IPS DF 6.9 (cell line): ENCODE measurements at places on chromosomes 1 and 21.

- H3K27me3 ChIP-seq, result no peaks in the 10 kb centered on the region
- no peak for DNase-seq
- H3K4me3 ChIP-seq, result no peak overlapping the region; the same call in 1 of the 2 replicates
- H3K36me3 ChIP-seq, result no peaks in the 10 kb centered on the region
- no peak overlapping the region for H3K27ac ChIP-seq
Measured at GRCh38 chr1:5551274-5551975, 440.8 kb downstream of the NPHP4 start.

GRCh38 chr1:167105271-167106118 lies 11.6 kb downstream of the STYXL2 start:
- no peaks in the 10 kb centered on the region for H3K36me3 ChIP-seq
- H3K27me3 ChIP-seq, result no peaks in the 10 kb centered on the region
- no peak for DNase-seq
- no peak overlapping the region for H3K27ac ChIP-seq

- H3K27me3 ChIP-seq, result no peaks in the 10 kb centered on the region
- peaks cover 2% of the 10 kb centered on the region for H3K4me1 ChIP-seq
- no peak overlapping the region for H3K27ac ChIP-seq
- no peak overlapping the region for H3K4me3 ChIP-seq
Measured at GRCh38 chr1:9816199-9816598, 7.6 kb downstream of the CLSTN1 start.

DNA sequence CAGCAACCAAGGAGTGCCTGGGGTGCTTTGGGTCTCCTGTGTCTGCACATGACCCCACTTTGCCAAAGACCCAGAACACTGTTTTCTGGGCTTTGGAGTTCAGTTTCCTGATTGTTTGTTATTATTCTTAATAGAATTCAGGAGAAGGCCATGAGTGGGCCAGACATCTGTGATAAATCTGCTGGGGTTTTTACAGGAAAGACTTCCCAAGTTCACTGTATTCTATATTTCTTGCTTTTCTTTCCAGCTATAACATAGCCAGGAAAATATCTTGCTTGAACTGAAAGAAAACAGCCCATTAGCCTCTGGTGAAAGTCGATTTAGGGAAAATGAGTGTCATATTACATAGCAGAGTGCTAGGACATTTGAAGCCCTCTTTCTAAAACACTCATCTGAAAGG lies 345.1 kb upstream of the USP24 start:
- no peak overlapping the region for H3K4me3 ChIP-seq
- no peak for DNase-seq
- no peaks in the 10 kb centered on the region for H3K27me3 ChIP-seq

- no peak overlapping the region for H3K27ac ChIP-seq
- H3K36me3 ChIP-seq, result no peaks in the 10 kb centered on the region
- no peak overlapping the region for H3K4me3 ChIP-seq
- no peak for DNase-seq
- no peaks in the 10 kb centered on the region for H3K27me3 ChIP-seq
- no peaks in the 10 kb centered on the region for H3K4me1 ChIP-seq
Measured at GRCh38 chr1:72241397-72241796, 40.9 kb downstream of the NEGR1 start.

- no peaks in the 10 kb centered on the region for H3K4me1 ChIP-seq
- DNase-seq, result no peak
- no peak overlapping the region for H3K27ac ChIP-seq
- peaks cover 2% of the 10 kb centered on the region; the same call in 1 of the 2 replicates for H3K36me3 ChIP-seq
- H3K4me3 ChIP-seq, result no peak overlapping the region
Measured at GRCh38 chr1:100879422-100879821, 15.2 kb downstream of the EXTL2 start.

- H3K4me1 ChIP-seq, result 0 out of 2 replicates have a peak, but pooled peaks cover 1% of the 10 kb centered on the region
- H3K27me3 ChIP-seq, result no peaks in the 10 kb centered on the region
- DNase-seq, result no peak
- H3K4me3 ChIP-seq, result no peak overlapping the region
- H3K36me3 ChIP-seq, result no peaks in the 10 kb centered on the region
Measured at GRCh38 chr21:26077521-26077920, 93.0 kb downstream of the APP start.

DNA sequence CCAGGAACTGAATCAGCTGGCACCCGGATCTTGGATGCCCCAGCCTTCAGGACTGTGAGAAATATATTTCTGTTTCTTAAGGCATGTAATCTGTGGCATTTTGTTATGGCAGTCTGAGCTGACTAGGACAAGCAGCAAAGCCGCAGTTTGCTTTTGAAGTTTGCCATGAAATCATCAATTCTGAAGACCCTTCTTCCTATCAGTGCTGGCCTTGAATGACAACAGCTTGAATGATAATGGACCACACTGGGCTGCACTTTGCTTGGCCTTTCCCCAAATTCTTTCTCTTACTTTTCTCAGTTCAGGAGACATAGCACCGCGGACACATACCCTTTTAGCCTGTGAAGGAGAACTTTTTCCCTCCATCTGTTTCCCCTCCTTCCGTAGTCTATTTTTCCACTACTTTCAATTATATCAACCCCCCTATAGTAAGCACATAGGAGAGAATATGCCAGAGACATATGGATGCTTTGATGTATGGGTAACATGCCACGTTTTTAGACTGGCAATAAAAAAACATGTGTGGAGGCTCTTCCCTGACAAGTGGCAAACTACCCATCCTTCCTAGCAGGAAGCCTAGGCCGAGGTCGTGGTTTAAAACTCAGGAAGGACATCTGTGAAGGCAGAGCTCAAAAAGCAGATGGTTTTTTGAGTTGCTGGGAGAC lies 42.9 kb downstream of the HLX start:
- peaks cover 2% of the 10 kb centered on the region; the same call in 1 of the 2 replicates for H3K4me1 ChIP-seq
- H3K4me3 ChIP-seq, result no peak overlapping the region
- H3K27ac ChIP-seq, result no peak overlapping the region
- no peaks in the 10 kb centered on the region for H3K36me3 ChIP-seq

DNA sequence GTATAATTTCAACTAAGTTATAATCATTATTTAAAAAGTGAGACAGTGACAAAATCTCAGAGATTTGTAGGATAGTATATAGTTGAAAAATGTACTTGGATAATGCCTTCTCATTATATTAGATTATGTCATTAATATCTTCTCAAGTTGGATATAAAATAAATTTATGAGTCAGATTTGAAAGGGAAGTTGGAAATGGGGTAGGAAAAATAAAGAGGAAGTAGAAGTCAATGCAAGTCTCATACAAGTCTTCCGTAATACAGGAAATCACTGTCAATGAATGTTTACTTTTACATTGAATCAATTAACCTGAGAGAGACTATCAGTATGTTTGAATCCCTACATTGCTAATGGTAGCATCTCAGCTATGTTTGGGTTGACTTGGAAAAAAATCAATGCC lies 16.2 kb upstream of the RNPC3 start:
- no peak overlapping the region for H3K4me3 ChIP-seq
- H3K36me3 ChIP-seq, result no peaks in the 10 kb centered on the region
- no peaks in the 10 kb centered on the region for H3K4me1 ChIP-seq
- no peaks in the 10 kb centered on the region for H3K27me3 ChIP-seq

- H3K4me1 ChIP-seq, result no peaks in the 10 kb centered on the region
- H3K27me3 ChIP-seq, result no peaks in the 10 kb centered on the region
- no peak for DNase-seq
- no peak overlapping the region for H3K4me3 ChIP-seq
- no peaks in the 10 kb centered on the region for H3K36me3 ChIP-seq
Measured at GRCh38 chr21:37783016-37783415, 133.2 kb downstream of the KCNJ6 start.

GRCh38 chr1:216766633-216767327 lies 43.6 kb upstream of the ESRRG start:
- no peak overlapping the region for H3K4me3 ChIP-seq
- no peak overlapping the region for H3K27ac ChIP-seq
- no peaks in the 10 kb centered on the region for H3K27me3 ChIP-seq
- H3K4me1 ChIP-seq, result no peaks in the 10 kb centered on the region
- no peaks in the 10 kb centered on the region for H3K36me3 ChIP-seq
- DNase-seq, result no peak

DNA sequence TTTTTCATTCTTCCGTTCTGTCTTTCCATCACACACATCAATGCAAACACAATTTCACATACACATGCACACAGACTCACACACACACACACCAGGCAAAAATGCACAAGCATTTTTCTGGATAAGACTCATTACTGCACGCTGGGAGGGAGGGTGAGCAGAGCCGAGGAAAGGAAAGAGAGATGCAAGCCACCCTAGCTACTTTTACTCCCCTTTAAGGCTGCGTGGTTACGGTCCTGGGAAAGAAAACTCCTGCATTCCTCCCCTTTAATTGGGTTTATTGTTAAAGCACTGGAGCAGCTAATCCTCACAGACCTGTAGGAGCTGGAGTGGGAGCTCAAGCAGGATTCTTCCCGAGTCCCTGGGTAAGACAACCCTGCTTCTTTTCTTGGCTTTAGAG lies at the start of gene CAMK1G:
TSS of gene CAMK1G (plus strand) at position 307 of the 400 bp plus-strand sequence. CDS start 11,270 bp downstream, outside the sequence.
- H3K4me1 ChIP-seq, result peaks cover 2% of the 10 kb centered on the region; the same call in 1 of the 2 replicates
- H3K27ac ChIP-seq, result no peak within 1 kb of the TSS
- H3K27me3 ChIP-seq, result peaks cover 5% of the 10 kb centered on the region; the same call in 1 of the 2 replicates
- H3K4me3 ChIP-seq, result no peak within 1 kb of the TSS
- no peak for DNase-seq

- no peak for DNase-seq
- H3K4me3 ChIP-seq, result no peak overlapping the region
- H3K27me3 ChIP-seq, result no peaks in the 10 kb centered on the region
- H3K27ac ChIP-seq, result no peak overlapping the region
- H3K36me3 ChIP-seq, result no peaks in the 10 kb centered on the region
Measured at GRCh38 chr1:223233410-223234169, 90.5 kb upstream of the TLR5 start.

GRCh38 chr21:32367158-32367557 lies 25.7 kb downstream of the URB1 start:
- H3K27ac ChIP-seq, result no peak overlapping the region
- H3K27me3 ChIP-seq, result no peaks in the 10 kb centered on the region
- peaks cover 35% of the 10 kb centered on the region; the same call in 1 of the 2 replicates for H3K36me3 ChIP-seq
- no peak for DNase-seq
- no peaks in the 10 kb centered on the region for H3K4me1 ChIP-seq

- H3K4me3 ChIP-seq, result no peak overlapping the region
- DNase-seq, result no peak
- no peaks in the 10 kb centered on the region for H3K36me3 ChIP-seq
- no peak overlapping the region for H3K27ac ChIP-seq
- H3K27me3 ChIP-seq, result no peaks in the 10 kb centered on the region
Measured at GRCh38 chr1:52907068-52907811, 14.3 kb downstream of the ECHDC2 start.

- no peak overlapping the region for H3K27ac ChIP-seq
- no peak overlapping the region for H3K4me3 ChIP-seq
- peaks cover 16% of the 10 kb centered on the region; the same call in 1 of the 2 replicates for H3K36me3 ChIP-seq
Measured at GRCh38 chr1:8009043-8010002, 16.8 kb downstream of the ERRFI1 start.

- H3K27ac ChIP-seq, result no peak overlapping the region
- no peak for DNase-seq
- H3K27me3 ChIP-seq, result no peaks in the 10 kb centered on the region
- H3K4me1 ChIP-seq, result no peaks in the 10 kb centered on the region
- no peaks in the 10 kb centered on the region for H3K36me3 ChIP-seq
Measured at GRCh38 chr1:55364216-55364615, 149.1 kb upstream of the USP24 start.

DNA sequence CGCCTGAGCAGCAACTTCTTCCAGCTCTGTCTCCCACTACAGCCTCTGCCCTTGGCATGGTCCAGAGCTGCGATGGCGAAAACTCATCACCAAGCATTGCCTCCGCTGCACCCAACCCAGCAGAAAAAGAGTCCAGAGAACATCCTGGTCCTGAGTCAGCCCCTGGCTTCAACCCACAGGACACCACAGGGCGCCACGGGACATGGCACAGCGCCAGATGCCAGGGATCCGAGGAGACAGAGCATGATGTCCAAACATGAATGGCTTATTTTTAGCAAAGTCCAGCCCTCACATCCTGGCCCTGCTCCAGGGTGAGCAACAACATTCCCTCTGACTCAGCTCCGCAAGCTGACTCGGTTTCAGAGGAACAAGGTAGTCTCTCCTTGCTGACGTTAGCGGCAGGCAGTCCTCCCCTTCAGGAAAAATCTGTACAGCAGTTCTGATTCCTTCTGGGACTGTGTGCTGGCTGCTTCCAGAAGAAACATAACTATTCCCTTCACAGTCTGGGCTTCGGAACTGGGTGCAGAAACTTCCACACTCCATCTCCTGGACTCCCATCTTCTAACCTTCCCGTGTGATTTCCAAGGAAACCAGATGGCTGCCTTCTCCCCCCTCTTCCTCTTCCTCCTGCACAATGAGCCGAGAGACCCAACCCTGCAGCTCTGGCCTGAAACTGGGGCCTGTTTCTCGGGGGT lies 131.3 kb downstream of the TOMM20 start:
- no peaks in the 10 kb centered on the region for H3K27me3 ChIP-seq
- no peaks in the 10 kb centered on the region for H3K4me1 ChIP-seq
- H3K4me3 ChIP-seq, result no peak overlapping the region
- H3K27ac ChIP-seq, result no peak overlapping the region
- DNase-seq, result no peak

DNA sequence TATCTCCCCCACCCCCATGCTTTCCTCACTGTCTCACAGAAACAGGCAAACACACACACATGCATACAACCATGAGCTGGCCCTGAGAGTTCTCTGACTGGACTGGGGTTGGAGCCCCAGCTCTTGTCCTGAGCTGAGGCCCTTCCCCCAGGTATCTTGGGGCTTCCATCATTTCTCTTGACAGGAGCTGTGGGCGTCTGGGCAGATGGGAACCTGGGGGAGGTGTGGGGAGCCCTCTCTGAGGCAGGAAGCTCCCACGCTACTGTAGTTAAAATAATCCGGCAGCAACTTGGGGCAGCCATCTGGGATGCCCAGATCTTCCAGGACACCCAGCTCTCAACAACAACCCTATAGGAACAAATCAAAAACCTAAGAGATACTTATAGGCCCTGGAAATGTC lies 2.7 kb upstream of the KIF21B start:
- H3K27ac ChIP-seq, result no peak overlapping the region
- H3K4me1 ChIP-seq, result peaks cover 15% of the 10 kb centered on the region

DNA sequence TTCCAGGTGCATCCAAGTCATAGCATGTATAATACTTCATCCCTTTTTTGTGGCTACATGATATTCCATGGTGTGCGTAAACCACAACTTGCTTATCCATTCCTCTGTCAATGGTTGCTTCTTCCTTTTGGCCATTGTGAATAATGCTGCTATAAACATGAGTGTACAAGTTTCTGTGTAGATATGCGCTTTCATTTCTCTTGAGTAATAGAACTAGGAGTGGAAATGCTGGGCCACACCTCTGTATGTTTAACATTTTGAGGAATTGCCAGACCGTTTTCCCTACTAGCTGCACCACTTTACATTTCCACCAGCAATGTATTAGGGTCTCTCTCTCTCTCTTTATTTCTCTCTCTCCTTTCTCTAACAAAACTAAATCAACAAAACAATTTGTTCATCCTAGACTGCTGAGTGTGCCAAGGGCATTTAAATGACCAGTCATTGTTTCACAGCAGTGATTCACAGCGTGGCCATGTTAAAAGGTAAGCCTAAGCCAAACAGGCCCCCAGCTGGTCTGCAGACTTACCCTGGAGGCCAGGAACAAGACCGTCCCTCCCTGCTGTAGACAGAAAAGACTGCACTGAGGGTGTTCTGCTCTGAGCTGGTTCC lies 53.2 kb upstream of the LYST start:
- peaks cover 3% of the 10 kb centered on the region; the same call in 1 of the 2 replicates for H3K4me1 ChIP-seq
- no peak for DNase-seq
- no peak overlapping the region for H3K4me3 ChIP-seq
- H3K27ac ChIP-seq, result no peak overlapping the region

- H3K36me3 ChIP-seq, result no peaks in the 10 kb centered on the region
- no peak overlapping the region for H3K4me3 ChIP-seq
- DNase-seq, result no peak
- H3K27me3 ChIP-seq, result no peaks in the 10 kb centered on the region
Measured at GRCh38 chr1:171744986-171745385, 3.1 kb upstream of the VAMP4 start.
